Smooth muscle cell of trachea (primary cell): ENCODE measurements at places on chromosomes 1 and 21. TPM values are rescaled to one million over a fixed set of nuclear protein-coding genes. Genes with fewer than 3 reads are reported as not detected.

MUTYH gene
- total RNA-seq: 16.7 and 22.3 TPM in 2 replicates

AADACL3 gene
- total RNA-seq: not detected in 2 replicates

LORICRIN gene
- total RNA-seq: not detected in 2 replicates

LRRC3 gene
- total RNA-seq: 0.44 and 0.66 TPM in 2 replicates

TMEM81 gene
- total RNA-seq: 1.5 and 1.8 TPM in 2 replicates

KLHDC7A gene
- not detected in 2 replicates for total RNA-seq

TRNAU1AP gene
- 25.1 and 36.8 TPM in 2 replicates for total RNA-seq

SH2D1B gene
- total RNA-seq: not detected in 2 replicates

CFHR4 gene
- under 0.01 TPM in 1 of 2 replicates, not detected in the other for total RNA-seq

FLG2 gene
- total RNA-seq: not detected in 2 replicates

SPRR2G gene
- total RNA-seq: not detected in 2 replicates

KRTAP19-3 gene
- total RNA-seq: not detected in 2 replicates

CHODL gene
- total RNA-seq: 0.15 and 0.17 TPM in 2 replicates

LCE1B gene
- total RNA-seq: not detected in 2 replicates

ANGPTL3 gene
- not detected in 2 replicates for total RNA-seq

DIO1 gene
- under 0.01 TPM in 1 of 2 replicates, not detected in the other for total RNA-seq

PAPPA2 gene
- 0.44 and 2.2 TPM in 2 replicates for total RNA-seq

PRAMEF8 gene
- not detected in 2 replicates for total RNA-seq

FAM3B gene
- not detected in 2 replicates for total RNA-seq

KIF1B gene
- total RNA-seq: 31.1 and 43.6 TPM in 2 replicates
